GM23338 (cell line): ENCODE measurements at places on chromosomes 1 and 21. TPM values are rescaled to one million over a fixed set of nuclear protein-coding genes. Genes with fewer than 3 reads are reported as not detected.
A peak's percentile ranks its signal among the peaks of the same experiment; 100 is the strongest.

GRCh38 chr1:88043834-88044233, 640.2 kb upstream of the PKN2 start:
- no peak for DNase-seq

DNA sequence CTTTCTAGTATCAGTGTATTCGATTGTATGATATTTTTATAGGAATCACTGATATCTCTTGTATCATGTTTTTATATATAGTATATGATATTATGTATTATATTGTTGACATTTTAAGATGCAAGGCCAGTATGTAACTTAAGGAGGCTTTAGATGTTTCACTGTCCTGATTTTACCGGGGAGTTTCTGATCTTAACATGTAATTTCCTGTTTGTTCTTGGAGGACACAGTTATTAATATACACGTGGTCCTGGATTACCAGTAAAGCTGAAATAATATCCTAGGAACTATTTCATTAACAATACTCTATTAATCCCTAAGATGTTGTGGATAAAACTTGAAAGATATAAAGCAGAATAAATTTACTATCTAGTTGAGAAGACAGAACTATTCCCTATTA, 19.5 kb downstream of the SDCCAG8 start:
- DNase-seq = no peak

DNA sequence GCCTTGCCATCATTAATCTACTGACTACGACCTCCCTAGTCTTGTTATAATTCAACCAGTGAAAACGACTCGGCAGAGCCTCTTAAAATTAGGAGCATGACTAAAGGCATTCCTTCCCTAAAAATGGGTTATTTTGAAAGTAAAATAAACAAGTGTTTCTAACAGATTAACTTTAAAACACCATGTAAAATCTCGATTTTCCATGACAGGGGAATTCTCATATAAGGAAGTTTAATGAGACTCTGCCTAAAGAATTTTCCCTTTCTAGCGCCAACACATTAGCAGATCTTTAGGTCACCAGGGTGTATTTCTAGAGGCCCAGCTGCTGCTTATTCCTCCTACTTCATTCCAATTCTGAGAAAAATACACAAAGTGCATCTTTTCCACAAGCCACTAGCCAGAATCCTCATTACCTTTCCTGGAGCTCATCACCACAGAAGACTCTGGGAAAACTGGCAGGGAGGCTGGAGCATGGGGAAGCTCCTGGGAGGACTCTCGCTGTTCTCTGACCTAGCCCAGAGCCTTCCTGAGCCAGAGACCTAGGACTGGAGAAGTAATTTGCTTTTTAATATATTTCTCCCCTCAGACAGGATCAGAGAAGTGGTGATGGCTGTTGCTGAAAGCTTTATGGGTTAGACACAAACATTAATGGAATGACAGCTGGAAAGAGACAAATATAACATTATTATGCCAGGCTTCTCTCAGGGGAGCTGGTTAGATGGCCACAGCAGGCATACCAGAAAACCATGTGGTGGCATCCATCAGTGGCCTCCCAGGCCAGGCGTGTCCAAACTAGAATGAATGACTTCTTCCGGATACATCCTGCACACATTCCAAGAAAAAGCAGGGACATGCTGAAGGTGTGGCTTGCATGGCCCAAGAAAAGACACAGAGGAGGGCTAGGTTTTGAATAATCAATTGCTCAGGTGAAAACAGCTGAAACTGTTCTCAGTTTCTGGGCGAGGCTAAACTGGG, 63.6 kb upstream of the CTTNBP2NL start:
- no peak for DNase-seq

DNA sequence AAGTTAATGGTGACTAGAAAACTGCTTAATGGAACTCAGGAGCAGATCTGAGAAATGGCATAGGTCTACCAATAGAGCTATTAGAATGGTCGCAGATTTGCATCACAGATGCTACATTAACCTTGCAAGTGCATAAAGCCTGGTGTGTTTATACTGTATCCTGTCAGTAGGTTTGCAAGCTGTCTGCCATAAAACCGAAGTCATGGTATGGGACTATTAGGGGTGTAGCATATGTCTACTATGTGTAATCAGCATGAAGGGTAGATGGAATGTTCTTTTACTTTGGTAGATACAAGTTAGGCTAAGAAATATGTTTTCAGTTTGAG, 574.2 kb upstream of the ADGRL2 start:
- no peak for DNase-seq

Gene ALX3
- total RNA-seq = not detected in 2 replicates

GRCh38 chr1:202113690-202114300, 8.9 kb upstream of the GPR37L1 start:
- no peak for DNase-seq

- no peak for DNase-seq
Measured at GRCh38 chr1:180542838-180543145, 16.0 kb upstream of the OVAAL start.

Gene WNT4
- 0.59 TPM in 1 of 2 replicates, not detected in the other for total RNA-seq

Gene SYTL1
- total RNA-seq = 4.9 and 5.4 TPM in 2 replicates

DNA sequence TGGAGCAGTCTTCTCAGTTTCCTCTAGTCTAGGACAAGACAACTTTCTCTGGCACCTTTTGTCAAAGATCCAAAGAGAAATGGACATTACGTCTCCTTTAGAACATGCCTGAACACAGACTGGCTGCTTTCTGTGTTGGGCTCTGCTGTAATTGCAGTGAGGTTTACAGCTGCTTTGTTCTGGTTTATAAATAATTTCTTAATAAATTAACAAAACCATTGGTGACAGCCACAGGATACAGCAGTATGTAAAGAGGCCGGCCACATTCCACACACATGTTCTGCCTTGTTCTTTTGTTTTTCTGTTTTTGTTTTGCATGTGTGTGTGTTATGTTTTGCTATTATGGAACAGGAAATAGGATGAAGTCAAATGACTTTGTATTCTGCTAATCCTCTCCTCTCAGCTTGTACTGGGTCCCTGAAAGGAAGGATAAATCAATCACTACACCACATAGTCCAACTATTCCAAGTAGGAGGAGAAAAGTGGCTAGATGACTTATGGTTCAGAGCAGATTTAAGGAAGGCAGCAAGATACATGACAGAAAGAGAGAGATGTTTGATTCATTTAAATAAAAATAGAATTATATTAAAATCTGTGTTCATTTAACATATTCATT, 161.5 kb upstream of the ESRRG start:
- DNase-seq = no peak

DNA sequence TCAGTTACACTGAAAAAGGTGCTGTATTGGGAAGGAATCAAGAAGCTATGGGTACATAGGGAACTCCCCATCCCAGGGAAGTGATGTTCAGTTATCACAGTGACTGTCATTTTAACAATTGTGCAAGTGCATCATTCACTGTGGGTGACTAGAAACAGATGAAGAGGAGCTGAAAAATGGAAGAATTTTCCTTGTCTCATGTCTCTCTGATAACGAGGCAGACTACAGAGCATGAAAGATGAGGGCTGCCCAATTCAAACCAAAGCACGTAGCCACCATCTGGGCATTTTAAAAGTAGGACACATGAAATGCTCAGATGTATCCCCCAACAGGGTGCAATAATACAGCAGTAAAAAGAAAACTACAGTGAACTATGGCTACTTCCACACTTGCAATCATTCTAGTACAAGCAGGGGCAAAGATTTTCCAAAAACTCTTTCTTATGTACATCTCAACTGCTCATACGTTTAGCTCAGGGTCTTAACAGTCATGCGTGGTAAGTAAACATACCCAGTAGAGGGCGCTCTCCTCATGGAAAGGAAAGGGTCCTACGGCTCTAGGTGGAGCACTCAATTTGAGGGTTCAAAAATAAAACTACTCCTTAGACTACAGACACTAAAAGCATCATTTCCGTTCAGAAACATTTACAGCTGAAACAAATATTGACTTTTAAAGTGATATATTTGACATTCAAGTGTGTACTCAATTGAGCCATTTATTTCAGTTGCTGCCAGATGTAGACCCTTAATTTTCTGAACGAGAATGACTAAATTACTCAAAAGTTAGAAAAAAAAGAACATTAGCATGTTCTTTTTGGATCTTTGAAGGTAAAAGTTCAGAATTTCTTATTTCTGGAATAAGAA, 143.2 kb downstream of the KCTD3 start:
- DNase-seq = peak; percentile 97

Gene F11R
- total RNA-seq = 169 and 194 TPM in 2 replicates

- DNase-seq = peak; percentile 70
Measured at GRCh38 chr1:245493029-245493428, 338.2 kb downstream of the KIF26B start.

- DNase-seq = no peak
Measured at GRCh38 chr1:117959364-117959763, 29.8 kb downstream of the WDR3 start.

Gene PCBP3
- total RNA-seq = 7.8 and 9.1 TPM in 2 replicates

- no peak for DNase-seq
Measured at GRCh38 chr1:168921629-168922028, 184.9 kb upstream of the ATP1B1 start.

- no peak for DNase-seq
Measured at GRCh38 chr1:55720261-55720660, 505.1 kb upstream of the USP24 start.

Gene CHODL
- total RNA-seq = 0.35 and 1.6 TPM in 2 replicates

- no peak for DNase-seq
Measured at GRCh38 chr1:212207822-212208520, 77.2 kb upstream of the PPP2R5A start.

DNA sequence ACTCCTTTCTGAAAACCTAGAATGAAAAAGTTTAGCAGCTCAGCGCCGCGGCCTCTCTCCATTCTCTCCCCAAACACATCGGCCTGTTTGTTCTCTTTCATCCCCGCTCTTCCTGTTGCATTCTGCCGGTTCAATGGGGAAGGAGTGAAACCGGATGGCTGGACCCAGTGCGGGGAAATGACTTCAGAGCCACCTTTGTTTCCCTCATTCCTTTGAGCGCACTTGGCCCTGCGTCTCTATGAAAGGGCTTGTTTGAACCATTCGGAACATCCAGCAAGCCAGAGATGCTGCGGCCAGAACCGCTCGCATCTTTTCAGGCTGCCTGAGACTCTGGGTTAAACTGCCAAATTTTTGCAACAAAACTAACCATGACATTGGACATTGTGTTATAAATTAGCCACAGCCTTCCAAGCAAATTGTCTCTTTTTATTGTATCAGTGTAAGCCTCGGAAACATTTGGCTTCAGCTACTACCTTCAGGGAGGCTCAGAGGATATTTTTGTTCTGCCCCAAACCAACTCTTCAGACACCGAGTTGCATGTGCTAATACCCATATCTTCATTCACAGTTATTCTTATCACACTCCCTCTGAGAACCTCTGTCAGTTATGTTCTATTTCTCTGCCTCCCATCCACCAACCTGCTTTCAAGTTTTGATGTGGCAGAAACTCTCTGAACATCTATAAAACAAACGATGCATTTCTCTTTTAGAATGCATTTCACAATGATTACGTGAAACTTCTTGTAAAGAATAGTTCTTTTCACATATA, 5.1 kb upstream of the OLIG1 start:
- peak; percentile 75 for DNase-seq

Gene TDRD5
- total RNA-seq = 1.4 TPM in 1 of 2 replicates, not detected in the other

- no peak for DNase-seq
Measured at GRCh38 chr1:186179231-186179630, 195.8 kb downstream of the TPR start.
